ENCODE measurements at places on chromosomes 13 and 19.
A peak's percentile ranks its signal among the peaks of the same experiment; 100 is the strongest.

DNA sequence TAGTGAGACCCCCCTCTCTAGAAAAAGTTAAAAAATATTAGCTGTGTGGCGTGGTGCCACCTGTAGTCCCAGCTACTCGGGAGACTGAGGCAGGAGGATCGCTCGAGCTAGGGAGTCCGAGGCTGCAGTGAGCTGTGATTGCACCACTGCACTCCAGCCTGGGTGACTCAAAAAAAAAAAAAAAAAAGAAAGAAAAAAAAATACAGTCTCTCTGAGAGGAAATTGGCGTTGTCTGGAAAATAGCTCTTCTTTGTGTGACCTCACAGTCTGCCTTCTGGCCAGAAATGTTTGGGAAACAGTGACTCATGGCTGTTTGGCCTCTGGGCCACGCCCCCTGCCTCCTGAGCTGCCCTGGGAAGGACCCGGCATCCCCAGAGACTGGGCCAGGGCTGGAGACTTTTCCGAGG is 10.7 kb downstream of the MARCHF2 start:
- no peak for DNase-seq

- DNase-seq = no peak
These were observed 720.7 kb downstream of the DIAPH3 start for GRCh38 chr13:59442944-59443486.

DNA sequence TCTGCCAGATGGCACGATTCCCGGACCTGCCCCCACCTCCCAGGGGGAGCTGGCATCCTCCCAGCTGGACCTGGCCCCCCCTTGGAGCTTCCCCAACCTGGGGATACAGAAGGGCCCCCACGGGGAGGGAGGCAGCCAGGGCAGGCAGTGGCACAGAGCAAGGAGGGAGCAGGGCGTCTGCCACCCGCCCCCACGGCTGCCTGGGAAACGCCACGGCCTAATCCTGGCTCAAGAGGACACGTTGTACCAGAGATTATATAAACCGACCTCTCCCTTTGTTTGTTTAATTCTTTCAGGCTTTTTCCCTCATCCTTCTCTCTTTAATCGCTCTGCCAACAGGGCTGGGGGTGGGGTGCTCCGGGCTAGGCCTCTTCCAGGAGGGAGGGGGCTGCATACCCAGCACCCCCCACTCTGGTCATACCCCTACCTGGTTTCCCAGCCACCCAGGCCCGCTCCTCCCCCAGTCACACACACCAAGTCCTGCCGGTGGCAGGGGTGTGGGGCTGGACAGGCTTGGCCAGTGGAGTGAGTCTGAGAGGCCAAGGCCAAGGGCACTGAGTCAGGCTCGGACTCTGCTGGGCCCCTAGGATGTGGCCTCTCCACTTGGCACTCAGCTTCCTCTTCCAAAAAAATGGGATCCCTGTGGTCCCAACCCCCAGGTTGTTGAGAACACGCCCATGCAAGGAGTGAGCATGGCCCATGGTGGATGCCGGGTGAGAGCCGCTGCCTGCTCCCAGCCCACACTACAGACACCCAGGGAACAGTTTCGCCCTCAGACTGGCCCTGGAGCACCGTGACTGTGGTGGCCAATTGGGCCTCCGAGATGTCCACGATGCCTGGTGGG is 29.5 kb upstream of the NFIC start:
- no peak for DNase-seq

- no peak for DNase-seq
These were observed 182.0 kb upstream of the STARD13 start for GRCh38 chr13:33467556-33467955.

- DNase-seq = no peak
These were observed 9.6 kb upstream of the TNFRSF19 start for GRCh38 chr13:23560571-23561089.

- no peak for DNase-seq
These were observed 114.4 kb downstream of the RAB20 start for GRCh38 chr13:110447058-110447511.

GRCh38 chr13:31908696-31909411 is 122.7 kb upstream of the FRY start:
- no peak for DNase-seq

GRCh38 chr19:18868380-18869022 is 27.5 kb downstream of the CERS1 start:
- no peak for DNase-seq

DNA sequence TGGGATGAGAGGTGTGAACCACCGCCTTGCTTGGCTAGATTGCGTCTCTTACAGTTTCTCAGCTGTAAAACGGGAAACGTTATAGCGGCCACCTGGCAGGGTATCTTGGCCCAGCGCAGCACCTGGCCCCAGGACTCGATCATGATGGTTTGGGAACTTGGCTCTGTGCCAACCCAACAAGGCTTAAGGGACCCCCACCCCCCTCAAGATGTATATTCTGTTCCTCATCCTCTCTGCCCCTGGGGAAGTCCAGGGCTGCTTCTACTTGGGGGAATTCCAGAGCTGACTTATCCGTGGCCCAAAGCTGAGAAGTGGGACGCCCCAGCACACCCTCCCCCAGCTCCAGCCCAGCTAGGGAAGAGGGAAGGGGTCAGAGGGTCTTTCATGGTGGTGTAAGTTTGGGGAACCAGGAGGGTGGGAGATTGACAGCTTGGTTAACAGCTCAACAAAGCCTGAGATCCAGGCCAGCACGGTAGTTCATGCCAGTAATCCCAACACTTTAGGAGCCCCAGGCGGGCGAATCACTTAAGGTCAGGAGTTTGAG is 695 bp downstream of the ICAM1 start:
- no peak for DNase-seq

DNA sequence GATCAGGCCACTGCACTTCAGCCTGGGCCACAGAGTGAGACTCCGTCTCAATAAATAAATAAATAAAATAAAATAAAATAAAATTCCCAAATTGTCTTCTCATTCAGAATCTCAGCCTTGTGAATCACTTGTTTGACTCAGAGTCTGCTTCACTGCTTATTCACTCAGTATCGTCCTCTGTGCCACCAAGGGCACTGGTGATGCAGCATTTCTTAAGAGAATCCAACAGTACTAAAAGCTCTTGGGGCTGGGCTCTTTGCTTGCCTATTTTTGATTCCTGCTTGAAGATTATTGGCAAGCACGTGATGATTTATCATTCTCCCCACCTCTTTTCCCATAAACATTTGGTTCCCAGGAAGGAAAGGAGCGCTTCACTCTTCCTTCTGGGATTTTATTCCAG is 54.8 kb upstream of the HMGB1 start:
- no peak for DNase-seq

- DNase-seq = peak; percentile 65
These were observed 6.9 kb downstream of the S1PR5 start for GRCh38 chr19:10510301-10510802.

- DNase-seq = no peak
These were observed 45.4 kb downstream of the FAM124A start for GRCh38 chr13:51267622-51268021.

DNA sequence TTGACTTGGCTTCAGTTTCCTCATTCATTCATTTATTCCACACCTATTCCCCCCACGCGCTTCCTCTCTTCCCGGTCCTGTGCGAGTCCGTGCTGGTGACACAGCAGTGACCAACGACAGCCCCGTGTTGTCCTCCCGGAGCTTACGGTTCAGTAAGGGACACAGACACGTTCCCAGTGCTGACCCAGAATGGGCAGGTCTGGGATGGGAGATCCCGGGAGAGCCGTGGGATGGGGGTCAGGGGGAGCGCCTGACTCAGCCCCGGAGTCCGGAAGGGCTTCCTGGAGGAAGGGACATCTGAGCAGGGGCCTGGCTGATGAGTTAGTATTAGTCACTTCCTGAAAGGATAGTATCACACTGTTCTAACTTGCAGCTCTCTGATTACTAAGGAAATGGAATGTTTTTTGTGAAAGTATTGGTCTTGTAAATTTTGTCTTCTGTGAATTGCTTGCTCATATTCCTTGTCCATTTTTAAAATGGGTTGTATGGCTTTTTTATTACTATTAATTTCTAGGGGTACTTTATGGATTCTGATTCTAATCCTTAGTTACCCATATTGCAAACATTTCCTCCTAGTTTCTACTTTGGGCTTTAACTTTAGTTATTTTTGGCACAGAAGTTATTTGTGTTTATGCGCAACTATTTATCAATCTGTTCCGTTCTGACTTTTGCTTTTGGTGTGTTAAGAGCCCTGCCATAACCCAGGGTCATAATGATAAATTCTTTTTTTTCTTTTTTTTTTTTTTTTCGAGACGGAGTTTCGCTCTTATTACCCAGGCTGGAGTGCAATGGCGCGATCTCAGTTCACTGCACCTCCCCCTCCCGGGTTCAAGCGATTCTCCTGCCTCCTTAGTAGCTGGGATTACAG is 708 bp upstream of the ERCC1 start:
- DNase-seq = no peak

- no peak for DNase-seq
These were observed 107.1 kb upstream of the UQCRFS1 start for GRCh38 chr19:29320086-29320485.

- DNase-seq = no peak
These were observed 406 bp upstream of the EID2B start for GRCh38 chr19:39533003-39533512.

GRCh38 chr13:95174517-95174916 is 126.7 kb downstream of the ABCC4 start:
- DNase-seq = no peak

Data from activated naive CD4-positive, alpha-beta T cell treated with anti-CD3 and anti-CD28 coated beads, Interleukin-2, amount 50 U/mL, for 16 hours (primary cell).